ENCODE measurements at places on chromosomes 13 and 19.

DNA sequence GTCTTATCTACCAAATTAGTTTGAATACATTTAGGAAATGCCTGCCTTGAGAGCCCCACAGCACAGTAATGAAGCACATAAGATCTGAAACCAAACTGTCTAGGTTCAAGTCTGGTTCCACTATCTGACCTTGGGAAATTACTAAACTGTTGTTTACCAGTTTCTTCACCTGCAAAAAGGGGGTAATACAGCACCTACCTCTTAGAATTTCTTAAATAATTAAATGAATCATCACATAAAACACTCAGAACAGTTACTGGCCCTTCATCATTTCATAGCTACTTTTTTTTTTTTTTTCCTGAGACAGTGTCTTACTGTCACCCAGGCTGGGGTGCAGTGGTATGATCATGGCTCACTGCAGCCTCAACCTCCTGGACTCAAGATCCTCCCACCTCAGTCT is 59.6 kb downstream of the USP12 start:
- DNase-seq, result no peak

GRCh38 chr19:1762243-1763117 is 9.2 kb downstream of the ONECUT3 start:
- no peak for DNase-seq

DNA sequence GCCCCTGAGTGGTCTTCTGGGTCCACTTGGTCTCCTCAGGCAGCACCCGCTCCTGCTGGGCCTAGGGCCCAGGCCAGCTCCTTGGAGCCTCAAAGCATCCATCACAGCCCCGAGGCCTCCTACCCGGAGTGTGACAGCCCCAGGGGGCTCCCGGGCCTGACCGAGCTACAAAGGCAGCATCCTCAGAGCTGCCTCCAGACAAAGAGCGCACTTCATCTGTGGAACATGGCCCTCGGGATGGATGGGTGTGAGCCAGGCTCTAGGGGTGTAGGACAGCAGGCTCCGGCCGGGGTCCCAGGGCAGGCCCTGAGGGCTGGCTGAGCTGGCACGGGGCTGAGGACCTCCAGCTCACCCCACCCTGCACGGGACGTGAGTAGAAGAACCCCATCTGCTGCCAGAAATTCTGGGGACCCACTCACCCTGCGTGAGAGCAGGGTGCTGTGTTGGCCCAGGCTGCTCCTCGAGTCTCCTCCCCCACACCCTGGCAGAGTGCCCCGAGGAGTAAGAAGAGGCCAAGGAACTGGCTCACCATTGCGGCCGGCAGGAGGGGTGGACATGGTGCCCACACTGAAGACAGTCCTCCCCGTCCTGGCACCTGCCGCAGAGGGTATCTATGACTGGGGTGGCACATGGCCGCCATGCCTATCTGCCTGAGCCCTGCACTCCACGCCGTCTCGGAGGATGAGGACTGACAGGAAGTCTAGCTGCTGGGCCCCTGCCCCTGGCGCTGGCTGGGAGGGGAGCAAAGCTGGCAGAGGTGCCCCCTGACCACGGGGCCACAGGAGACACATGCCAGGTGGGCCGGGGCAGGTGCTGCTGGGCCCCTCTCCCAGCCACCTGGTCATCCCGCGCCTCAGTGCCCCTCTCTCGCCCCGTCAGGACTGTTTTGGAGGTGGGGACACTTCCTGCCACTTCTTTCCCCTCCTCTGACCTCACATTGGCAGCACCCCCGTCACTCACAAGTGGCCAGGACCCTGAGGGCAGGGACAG is 22.3 kb downstream of the CEBPG start:
- no peak for DNase-seq

DNA sequence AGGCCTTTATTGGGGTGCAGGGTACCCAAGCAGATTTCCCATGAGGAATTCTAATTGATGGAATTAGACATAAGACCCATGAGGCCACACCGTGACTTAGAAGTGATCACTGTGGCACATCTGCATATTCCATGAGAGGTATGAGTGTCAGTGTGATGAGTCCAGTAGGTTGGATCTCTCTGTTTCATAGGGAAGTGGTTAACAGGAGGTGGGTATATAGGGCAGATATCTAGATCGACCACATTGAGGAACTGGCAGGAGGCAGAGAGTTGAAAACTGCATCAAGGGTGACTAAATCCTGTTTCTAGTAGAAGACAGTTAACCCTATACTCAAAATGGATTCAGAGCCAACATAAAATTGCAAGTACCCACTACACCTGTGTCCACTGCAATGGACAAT is 68.6 kb upstream of the MIR17HG start:
- DNase-seq, result no peak

GRCh38 chr19:13039211-13039789 is 44.0 kb downstream of the NFIX start:
- no peak for DNase-seq

DNA sequence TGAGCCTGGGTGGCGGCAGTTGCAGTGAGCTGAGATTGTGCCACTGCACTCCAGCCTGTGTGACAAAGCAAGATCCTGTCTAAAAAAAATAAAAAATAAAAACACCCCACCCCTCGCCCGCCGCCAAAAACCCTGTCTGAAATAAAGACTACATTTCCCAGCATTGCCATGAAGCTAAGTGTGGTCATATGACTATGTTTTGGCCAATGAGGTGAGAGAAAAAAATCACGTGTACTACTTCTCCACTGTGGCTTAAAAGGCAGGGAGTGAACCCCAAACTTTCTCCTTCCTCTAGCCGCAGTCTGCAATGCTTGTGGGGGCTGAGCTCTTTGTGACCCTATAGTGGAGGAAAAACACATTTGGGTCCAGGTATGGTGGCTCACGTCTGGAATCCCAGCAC is 54.9 kb downstream of the COLGALT1 start:
- DNase-seq, result no peak

- no peak for DNase-seq
Measured at GRCh38 chr19:47681388-47681787, 31.8 kb upstream of the EHD2 start.

- DNase-seq, result no peak
Measured at GRCh38 chr13:81377921-81378320, 1037.0 kb upstream of the SPRY2 start.

DNA sequence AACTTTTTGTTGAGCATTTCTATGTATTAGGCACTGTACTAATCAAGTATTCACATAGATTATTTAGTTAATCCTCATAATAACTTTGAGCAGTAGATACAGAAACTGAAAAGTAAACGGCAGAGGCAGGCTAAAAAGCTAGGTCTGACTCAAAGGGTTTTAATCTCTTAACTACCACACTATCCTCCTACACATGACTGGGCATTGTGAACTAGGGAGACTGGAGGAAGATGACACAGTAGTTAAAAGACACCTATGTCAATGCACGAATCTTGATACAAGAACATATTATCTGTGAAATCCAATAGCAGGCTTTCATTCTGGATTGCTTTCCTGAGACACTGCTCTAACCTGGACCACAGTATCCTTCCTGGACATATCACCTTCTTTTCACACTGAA is 36.3 kb downstream of the MICU2 start:
- DNase-seq, result no peak

DNA sequence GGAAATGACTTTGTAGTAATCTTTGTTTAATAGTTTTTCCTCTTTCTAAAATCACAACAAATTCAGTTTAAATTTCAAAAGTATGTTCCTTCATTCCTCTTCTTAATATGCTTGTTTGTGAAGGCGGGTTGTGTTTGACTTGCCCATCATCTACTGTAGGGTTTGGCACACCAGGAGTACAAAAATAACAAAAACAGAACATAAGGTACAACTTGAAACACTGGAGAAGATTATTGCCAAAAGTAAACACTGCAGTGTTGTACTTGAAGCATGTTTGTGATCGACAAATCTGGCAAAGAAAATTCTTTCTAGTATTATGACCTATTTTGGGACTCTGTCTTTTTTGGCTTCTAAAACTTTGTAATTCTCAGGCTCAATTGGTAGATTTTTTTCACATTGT is 518.6 kb downstream of the SLITRK5 start:
- no peak for DNase-seq

GRCh38 chr19:45782820-45783785 is 813 bp upstream of the DMPK start:
- no peak for DNase-seq

- DNase-seq, result no peak
Measured at GRCh38 chr19:13981021-13981420, 25.1 kb downstream of the RFX1 start.

GRCh38 chr13:61036715-61037114 is 378.9 kb downstream of the PCDH20 start:
- DNase-seq, result no peak

GRCh38 chr13:112759827-112760226 is 70.0 kb downstream of the ATP11A start:
- no peak for DNase-seq

DNA sequence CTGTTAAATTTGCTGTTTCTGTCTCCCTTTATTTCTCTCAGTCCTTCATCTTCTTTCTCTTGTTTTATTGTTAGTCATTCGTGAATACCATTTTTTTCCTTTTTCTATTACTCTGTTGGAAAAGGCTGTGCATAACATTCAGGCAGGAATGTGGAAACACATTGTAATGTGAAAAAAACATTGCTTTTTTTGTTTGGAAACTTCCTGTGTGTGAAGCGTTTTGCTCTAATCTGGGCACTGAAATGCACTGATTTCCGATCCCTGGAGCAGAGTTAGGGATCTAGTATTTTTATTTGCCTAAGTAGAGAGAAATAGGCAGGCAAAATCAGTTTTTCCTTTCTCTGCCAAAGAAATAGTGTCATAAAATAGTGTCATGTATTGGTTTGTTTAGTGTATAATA is 155.5 kb downstream of the PCCA start:
- DNase-seq, result no peak
